ENCODE measurements at places on chromosomes 3 and 15.

GRCh38 chr15:88613074-88613944 is 7.8 kb upstream of the AEN start:
- DNase-seq, result no peak

DNA sequence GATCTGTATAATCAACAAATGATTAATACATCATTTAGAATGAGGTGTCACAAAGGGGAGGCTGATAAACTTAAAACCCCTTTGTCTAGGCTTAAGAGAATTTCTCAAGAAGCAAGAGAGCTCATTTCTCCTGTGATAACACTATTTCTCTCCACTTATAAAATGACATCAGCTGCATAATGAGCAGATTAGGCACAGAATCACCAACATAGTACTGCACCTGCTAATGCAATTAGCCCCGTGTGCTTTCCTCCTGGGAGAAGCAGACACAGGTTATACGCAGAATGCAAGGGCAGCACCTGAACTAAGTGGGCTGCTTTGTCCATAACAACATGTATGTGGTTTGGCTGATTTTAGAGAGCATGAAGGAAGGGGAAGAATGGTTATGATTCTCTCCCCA is 515.3 kb upstream of the CFAP20DC start:
- no peak for DNase-seq

DNA sequence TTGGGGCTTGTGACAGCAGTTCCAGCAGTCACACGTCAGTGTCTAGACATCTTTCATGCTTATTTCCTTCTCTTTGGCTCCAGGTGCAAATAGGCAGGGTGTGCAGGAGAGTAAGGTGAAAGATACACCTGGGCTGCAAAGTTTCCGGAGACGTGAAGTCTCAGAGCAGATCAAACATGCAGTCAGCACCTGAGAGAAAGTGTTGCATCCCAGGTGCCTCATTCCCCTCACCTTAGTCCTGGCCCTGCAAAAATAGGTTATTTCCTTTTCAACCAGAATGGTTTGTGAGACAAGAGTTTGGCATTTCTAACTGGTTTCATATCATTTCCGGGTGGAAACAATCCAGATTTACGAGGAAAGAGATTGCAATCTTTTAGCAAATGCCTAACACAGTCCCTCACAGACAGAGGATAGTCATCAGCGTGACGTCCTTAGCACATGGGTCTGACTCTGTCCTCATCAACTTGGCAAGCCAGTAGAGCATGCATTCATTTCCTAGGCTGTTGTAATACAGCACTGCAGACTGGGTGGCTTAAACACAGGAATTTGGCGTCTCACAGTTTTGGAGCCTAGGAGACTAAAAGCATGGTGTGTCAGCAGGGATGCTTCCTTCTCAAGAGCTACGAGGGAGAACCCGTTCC is 58.2 kb upstream of the ARRDC4 start:
- DNase-seq, result no peak

GRCh38 chr3:14879211-14879874 is 60.6 kb downstream of the FGD5 start:
- no peak for DNase-seq

DNA sequence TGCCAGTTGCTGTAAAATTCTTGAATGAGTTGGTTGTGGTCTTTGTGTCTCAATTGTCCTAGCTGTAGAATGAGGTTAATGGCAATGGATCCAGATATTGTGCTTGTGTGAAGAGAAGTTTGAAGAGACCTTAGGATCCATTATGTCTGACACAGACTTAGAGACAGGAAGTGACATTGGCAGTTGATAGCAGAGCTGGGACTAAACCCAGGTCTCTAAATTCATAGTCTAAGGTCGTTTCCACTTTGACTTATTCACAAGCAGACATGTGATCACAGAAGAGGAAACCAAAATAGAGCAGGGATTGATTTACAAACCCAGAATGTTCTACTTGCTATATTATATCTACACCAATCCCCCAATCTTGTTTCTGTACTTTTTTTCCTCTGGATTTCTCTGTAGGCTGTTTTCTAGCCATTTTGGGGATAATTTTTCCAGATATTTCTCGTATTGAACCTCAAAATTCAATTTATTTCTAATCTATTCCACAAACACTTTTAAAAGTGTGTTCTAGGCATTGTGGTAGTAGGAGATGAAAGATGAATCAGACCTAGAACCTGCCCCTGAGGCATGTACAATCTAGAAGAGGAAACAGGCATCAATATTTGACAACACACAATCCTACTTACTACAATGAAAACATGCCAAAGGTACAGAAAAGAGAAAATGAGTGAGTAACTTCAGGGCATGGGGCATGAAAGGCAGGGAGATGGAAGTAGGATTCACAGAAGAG is 123.3 kb downstream of the NFKBIZ start:
- no peak for DNase-seq
